ENCODE measurements at places on chromosomes 3 and 15. TPM values are rescaled to one million over a fixed set of nuclear protein-coding genes. Genes with fewer than 3 reads are reported as not detected.

DNA sequence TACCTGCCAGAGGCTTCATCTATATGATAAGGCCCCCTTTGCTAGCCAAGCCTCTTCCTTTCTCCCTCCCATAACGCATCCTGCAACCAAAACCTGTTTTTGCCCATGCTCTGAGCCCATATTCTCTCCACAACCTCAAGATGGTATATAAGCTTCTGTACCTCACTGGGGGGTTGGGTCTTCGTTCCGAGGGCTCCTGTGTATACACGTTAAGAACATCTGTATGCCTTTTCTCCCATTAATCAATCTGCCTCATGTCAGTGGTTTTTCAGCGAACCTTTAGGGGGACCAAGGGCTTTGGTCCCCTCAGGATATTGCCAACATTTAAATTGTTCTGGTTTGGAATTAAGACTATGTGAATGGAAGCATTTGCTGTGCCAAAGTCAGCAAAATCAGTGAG is 168.0 kb downstream of the PEX5L start:
- DNase-seq, result no peak

DNA sequence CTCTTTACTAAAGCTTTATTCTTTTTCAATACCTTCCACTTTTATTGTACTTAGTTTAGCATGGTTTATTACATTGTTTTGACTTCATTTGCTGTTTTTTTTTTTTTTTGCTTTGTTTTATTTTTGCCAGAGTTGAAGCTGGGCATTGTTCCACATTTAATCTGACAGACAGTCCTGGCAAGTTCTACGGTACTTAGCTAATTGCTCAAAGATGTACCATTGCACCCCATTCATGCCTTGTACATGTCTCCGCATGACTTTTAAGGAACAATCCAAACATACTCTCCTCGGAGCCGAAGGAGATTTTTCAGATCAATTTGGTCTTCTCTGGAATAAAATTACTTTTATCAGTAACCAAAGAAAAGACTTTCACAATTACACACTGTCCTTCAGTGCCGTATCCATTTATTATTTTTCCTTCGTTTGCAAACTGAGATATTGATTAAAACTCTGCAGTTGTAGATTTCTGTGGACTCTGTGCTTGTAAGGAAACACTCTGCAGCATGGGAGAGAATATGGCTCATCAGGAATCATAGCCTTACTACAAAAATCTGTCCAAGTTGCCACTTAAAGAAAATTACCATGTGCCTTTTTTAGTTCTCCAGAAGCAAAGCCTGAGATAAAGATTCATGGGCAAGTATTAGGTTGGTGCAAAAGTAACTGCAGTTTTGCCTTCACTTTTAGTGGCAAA is 952.0 kb downstream of the AGBL1 start:
- no peak for DNase-seq

DNA sequence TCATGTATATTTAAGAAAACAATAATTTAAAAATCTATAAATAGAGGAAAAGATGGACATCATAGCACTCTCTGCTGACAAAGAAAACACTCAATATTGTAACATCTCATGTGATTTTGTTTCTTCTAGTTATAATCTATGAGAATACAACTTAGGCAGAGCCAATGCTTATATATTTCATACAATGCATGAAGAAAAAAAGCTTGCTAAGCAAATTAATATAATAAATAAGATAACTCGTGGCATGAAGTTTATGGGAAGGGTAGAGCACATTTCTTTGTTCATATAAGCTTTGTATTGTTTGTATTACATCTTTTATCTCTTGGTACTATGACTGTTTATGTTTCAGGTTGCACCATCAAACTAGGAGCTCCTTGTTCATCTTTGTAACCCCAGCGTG is 7.6 kb upstream of the ANXA2 start:
- DNase-seq, result no peak

DNA sequence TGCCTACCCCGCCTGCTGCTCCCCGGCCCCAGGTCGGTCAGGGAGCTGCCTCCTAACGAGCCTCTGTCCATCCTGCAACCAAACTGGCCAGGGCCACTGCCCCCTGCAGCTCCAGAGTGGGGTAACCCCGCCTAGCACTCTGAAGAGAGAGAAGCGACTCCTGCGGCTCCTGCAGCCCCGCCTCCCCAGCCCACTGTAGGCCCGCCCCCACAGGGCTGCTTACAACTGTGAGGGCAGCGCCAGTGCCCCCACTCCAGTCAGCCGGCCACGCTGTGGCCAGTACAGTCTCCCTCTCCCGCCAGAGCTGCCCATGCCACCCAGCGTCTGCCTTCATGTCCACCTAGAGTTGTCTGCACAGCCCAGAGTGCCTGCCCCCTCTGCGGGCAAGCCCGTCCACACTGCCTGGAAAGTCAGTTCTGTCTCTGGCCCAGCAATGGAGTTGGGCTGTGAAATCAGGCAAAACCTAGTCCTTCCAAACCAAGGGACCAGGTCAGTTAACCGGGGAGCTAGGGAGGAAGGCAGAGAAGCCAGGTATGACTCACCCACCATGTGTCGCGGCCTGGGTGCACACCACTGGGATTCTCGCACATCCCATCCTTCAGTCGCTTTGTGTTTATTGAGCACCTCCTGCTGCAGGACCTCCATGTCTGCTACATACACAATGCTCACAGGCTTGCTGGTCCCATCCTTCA is 2.4 kb downstream of the UCN2 start:
- peak; percentile 58 for DNase-seq

- DNase-seq, result no peak
These were observed 450.1 kb upstream of the IL12A start for GRCh38 chr3:159538507-159538906.

GRCh38 chr3:25419251-25419650 is 8.8 kb upstream of the RARB start:
- no peak for DNase-seq

- no peak for DNase-seq
These were observed 176.7 kb upstream of the CADPS start for GRCh38 chr3:63051920-63052319.

DNA sequence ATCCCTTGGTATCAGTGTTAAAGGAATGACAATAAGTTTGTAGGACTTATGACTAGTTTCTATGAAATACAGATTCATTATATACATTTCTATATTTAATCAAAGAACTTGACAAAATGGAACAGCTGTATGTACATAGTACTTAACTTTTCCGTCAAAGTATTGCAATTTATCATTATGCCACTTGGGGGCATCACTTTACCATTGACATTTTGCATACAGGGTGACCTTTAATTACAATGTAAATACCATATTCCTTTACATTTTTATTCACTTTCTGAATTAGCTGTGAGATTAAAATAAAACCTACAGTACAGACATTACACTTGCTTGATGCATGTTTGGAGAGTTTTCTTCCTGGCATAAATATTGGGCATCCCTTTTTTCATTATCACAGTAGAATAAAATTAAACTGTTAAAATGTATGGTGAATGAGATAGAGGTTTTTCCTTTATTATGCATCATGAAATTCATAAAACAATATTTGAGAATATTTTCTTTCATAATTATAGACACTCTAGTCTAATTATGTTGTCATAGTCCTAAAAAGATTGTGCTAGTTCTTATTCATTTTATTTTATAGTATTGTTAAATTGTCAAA is 6.9 kb downstream of the NEK11 start:
- DNase-seq, result no peak

GRCh38 chr3:196868297-196868661 is 559 bp downstream of the SENP5 start:
- DNase-seq, result peak; percentile 26

DNA sequence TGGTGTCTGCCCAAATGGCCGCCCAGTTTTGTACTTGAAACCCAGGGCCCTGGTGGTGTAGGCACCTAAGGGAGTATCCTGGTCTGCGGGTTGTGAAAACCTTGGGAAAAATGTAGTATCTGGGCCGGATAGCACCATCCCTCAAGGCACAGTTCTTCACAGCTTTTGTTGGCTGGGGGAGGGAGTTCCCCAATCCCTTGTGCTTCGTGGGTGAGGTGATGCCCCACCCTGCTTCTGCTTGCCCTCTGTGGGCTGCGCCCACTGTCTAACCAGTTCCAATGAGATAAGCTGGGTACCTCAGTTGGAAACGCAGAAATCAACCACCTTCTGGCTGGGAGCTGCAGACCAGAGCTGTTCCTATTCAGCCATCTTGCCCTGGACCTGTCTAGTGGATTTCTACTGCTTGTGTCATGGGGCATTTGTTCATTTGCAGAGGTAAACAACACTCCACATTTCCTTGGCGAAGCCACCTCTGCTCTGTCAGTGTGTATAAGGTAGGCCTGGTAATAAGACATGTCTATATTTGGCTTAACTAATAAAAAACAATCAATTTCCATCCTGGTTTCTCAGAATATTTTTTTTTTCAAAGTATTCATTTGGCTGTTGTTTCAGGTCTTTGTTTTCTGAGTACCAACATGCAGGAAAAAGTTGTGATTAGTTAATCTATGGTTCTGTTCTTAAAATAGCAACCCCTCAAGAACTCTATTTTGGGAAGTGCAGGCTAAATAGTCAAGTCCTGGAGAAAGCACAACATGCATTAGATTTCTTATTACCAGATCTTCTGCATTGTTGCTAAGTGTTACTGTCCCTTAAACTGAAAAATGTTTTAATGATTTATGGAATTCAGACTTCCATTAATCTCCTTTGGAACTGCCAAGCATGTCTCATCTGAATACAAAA is 304.3 kb downstream of the ZIC1 start:
- DNase-seq, result no peak

GRCh38 chr15:63672775-63673174 is 75.6 kb downstream of the FBXL22 start:
- no peak for DNase-seq

DNA sequence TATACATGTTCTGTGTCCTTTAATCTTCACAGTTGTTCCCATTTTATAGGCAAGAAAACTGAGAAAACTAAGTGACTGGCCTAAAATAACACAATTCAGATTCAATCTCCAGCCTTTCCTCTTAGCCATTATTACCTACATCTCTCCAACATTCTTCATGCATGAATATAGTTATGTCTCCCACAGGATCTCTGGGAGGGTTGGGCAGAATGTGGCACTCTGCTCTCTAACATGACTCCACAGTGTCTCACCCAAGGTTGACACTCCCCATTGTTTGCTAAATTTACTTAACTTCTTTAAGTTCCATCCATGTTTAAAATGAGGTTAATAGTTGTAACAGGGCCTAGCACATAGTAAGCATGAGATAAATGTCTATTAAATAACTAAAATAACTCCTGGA is 276.3 kb downstream of the ERC2 start:
- no peak for DNase-seq

GRCh38 chr15:84669726-84670125 is 11.7 kb upstream of the NMB start:
- DNase-seq, result no peak

DNA sequence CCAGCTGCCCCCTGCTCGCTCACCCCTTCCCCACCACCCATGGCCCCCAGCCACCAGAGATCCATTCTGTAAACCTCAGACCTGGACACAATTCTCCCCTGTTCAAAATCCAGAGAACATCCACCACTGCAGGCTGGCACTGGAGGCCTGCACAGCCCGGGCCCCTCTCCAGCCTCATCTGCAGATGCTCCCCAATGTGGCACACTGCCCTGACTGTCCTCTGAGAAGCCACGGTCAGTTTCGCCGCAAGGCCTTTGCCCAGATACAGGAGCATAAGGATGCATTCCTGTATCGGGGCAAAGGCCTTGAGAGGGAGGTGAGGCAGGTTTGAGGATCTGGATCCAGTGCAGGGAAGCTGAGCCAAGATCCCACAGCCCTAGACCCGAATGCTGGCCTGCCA is 175.4 kb upstream of the LINGO1 start:
- DNase-seq, result no peak

GRCh38 chr3:58143417-58144055 is 67.2 kb downstream of the DNASE1L3 start:
- no peak for DNase-seq

GRCh38 chr15:80929689-80930088 is 59.9 kb downstream of the MESD start:
- no peak for DNase-seq

DNA sequence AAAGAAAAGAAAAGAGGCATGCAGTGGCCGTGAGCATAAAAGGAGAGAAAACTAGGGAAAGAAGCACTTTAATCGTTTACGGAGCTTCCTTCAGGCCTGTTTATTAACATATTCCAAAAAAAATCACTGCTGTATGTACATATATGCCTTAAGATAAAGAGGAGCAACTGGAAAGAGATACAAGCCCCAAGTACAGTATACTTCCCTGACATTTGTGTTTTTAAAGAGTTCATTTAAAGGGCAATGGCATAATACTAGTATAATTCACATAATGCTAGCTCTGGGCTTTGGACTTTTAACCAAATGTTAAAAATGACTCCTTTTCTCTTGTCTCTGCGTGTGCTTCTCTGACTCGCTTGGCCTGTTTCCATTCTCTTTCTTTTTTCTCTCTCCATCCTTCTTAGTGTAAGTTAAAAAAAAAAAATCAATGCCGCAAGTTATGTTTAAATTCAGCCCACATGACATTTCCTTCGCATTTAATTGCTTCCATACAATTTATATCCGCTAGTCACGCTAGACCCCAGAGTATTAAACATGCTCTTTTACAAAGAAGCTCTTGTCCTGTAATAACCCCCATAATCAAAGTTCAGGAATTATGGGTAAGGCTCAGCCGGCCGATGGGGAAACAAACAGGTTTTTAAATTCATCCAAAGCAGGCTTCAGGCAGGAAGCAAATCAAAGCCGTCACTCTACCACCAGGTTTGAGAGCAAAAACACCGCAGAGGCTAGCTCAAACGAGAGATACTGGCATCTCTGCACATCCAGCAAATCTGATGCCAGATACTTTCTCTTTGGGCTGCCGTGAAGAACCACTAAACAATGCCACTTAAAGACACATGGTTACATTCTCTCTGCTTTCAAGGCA is 19.4 kb downstream of the WWTR1 start:
- DNase-seq, result peak; percentile 46

GRCh38 chr3:76352051-76352450 is 566.7 kb upstream of the ZNF717 start:
- DNase-seq, result no peak

DNA sequence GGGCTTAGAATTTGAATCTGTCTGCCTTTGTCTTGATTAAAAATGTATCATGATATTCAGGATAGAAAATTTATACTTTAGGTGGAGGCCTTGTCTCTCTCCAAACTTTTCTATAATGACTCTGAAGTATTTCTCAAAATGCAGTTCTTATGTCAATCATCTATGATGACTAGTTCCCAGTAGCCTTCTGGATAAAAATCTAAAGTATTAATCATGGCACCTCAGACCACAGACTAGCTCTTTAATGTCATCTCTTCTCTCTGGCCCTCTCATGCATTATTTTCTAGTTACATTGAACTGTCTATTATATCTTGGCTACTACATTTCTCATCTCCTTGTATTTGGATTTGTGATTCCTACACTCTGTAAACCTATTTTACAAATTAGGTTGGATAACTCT is 96.9 kb downstream of the ZPLD1 start:
- DNase-seq, result no peak

GRCh38 chr15:80478075-80478474 is 73.9 kb downstream of the ARNT2 start:
- DNase-seq, result no peak

ZMYND10 gene
- total RNA-seq, result 335 TPM

PDZRN3 gene
- total RNA-seq, result 30.8 TPM

CELF6 gene
- 22.0 TPM for total RNA-seq

OIP5 gene
- 21.2 TPM for total RNA-seq

PLSCR2 gene
- 9.4 TPM for total RNA-seq

TTLL13 gene
- total RNA-seq, result 18.0 TPM

MASP1 gene
- 0.55 TPM for total RNA-seq

CCRL2 gene
- 0.87 TPM for total RNA-seq

SEMA3F gene
- 6.9 TPM for total RNA-seq

NRROS gene
- 2.8 TPM for total RNA-seq

POLQ gene
- 12.0 TPM for total RNA-seq

Data from testis (tissue), 5 donors.